ENCODE measurements at places on chromosomes 5 and 9.

- H3K4me3 ChIP-seq: no peak overlapping the region
- H3K27ac ChIP-seq: no peak overlapping the region
- no peaks in the 10 kb centered on the region for H3K36me3 ChIP-seq
- H3K4me1 ChIP-seq: peaks cover 6% of the 10 kb centered on the region
- H3K27me3 ChIP-seq: no peaks in the 10 kb centered on the region
- DNase-seq: no peak
Measured at GRCh38 chr5:107538331-107538730, 132.4 kb downstream of the EFNA5 start.

DNA sequence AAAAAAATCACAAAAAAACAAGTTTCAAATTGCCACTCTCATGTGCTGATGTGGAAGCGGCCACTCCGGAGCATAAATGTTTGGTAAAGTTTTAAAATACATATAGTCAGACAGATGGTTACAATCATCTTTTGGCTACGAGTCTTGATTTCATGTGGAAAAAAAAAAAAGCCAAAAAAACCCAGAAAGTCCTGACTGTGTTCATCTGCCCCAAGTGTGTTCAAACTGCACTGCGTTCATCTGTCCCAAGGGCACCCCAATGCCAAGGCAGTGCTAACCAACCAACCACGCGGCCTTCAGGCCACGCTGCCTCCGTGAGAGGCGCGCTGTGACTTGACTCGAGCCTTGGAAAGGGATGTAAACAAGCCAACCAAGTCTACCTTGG, 127.1 kb downstream of the MYO10 start:
- H3K27ac ChIP-seq: no peak overlapping the region
- no peaks in the 10 kb centered on the region for H3K27me3 ChIP-seq
- no peak overlapping the region for H3K4me3 ChIP-seq
- no peaks in the 10 kb centered on the region for H3K36me3 ChIP-seq

DNA sequence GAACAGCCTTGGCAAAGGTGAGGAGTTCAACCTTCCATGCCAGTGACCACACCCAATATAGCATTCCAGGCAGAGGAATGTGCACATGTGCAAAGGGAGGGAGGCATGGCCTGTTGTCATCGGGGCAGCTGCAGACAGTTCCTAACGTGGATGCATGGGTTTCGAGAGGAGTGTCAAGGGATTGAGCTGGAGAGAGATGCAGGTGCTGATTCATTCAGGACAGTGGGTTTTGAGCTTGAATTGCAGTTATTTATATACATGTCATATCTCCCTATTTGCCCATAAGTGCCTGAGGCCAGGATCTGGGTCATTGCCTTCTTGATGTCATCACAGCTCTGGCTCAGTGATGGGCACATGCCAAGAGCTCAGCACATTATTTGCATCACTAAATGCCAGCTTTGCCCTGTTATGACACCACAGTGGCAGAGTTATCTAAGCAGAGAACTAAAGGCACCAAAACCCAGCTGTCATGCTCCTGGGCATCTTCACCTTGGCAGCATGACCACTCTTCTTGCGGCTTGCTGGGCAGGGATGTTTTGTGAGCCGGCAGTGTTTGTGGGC, 278.0 kb downstream of the NTRK2 start:
- no peak for DNase-seq
- H3K27ac ChIP-seq: no peak overlapping the region
- H3K27me3 ChIP-seq: no peaks in the 10 kb centered on the region
- no peak overlapping the region for H3K4me3 ChIP-seq
- H3K4me1 ChIP-seq: no peaks in the 10 kb centered on the region
- H3K36me3 ChIP-seq: no peaks in the 10 kb centered on the region

DNA sequence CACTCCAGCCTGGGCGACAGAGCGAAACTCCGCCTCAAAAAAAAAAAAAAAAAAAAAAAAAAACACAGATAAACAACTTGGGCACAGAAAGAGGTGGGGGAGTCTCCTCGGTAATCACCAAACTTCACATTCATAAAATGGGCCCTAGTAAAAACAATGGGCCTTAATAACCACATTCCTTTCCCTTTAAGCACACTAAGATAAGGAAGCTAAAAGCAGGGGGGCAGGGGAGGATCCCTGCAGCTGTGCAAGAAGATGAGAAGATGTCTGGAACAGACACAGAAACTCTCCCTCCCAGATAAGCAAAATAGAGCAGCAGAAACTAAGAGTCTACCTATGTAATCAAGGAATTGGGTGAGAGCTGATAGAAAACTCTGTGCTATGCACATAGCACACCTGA, 111.2 kb upstream of the FAM174A start:
- no peak overlapping the region for H3K27ac ChIP-seq
- H3K27me3 ChIP-seq: no peaks in the 10 kb centered on the region
- no peaks in the 10 kb centered on the region for H3K36me3 ChIP-seq
- no peaks in the 10 kb centered on the region for H3K4me1 ChIP-seq

GRCh38 chr9:86985132-86985647, 37.9 kb upstream of the GAS1 start:
- H3K4me3 ChIP-seq: no peak overlapping the region
- H3K27me3 ChIP-seq: peaks cover 14% of the 10 kb centered on the region
- H3K27ac ChIP-seq: no peak overlapping the region
- no peaks in the 10 kb centered on the region for H3K4me1 ChIP-seq

GRCh38 chr5:149002761-149003689, 59.8 kb downstream of the SH3TC2 start:
- no peaks in the 10 kb centered on the region for H3K4me1 ChIP-seq
- no peaks in the 10 kb centered on the region for H3K27me3 ChIP-seq
- H3K36me3 ChIP-seq: no peaks in the 10 kb centered on the region
- H3K27ac ChIP-seq: no peak overlapping the region

- H3K27me3 ChIP-seq: no peaks in the 10 kb centered on the region
- H3K4me1 ChIP-seq: peaks cover 8% of the 10 kb centered on the region
- no peak for DNase-seq
- no peak overlapping the region for H3K27ac ChIP-seq
- H3K36me3 ChIP-seq: no peaks in the 10 kb centered on the region
Measured at GRCh38 chr9:91771864-91772263, 178.2 kb downstream of the ROR2 start.

DNA sequence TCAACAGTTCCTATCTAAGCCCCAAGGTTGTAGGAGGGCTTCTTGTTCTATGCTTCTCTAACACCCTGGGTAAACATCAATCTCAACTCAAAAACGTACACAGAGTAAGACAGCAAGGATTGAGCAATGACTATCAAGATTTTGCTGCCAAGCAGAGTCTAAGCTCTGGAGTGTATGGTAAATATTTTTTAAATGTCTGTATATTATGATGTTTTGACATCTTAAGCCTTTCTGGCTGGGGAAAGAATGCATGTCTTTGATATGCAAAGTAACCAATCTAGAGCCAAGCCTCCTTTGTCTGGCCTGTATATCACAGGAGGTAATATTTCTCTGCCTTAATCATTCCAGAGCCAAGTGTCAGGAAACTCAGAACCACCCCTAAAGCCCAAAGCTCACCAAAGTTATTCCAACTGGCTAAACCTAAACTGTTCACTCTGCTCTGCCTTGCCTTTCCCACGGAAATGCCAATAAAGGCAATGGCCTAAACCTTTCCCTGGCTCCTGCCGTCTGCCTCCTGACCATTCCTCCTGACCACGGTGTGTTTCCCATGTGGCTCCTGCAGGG, 45.2 kb downstream of the YIPF5 start:
- H3K4me3 ChIP-seq: no peak overlapping the region
- H3K36me3 ChIP-seq: no peaks in the 10 kb centered on the region
- H3K27me3 ChIP-seq: no peaks in the 10 kb centered on the region
- DNase-seq: no peak
- no peak overlapping the region for H3K27ac ChIP-seq

GRCh38 chr5:124998520-124998919, 252.1 kb upstream of the ZNF608 start:
- H3K27me3 ChIP-seq: no peaks in the 10 kb centered on the region
- no peaks in the 10 kb centered on the region for H3K36me3 ChIP-seq
- DNase-seq: no peak
- no peak overlapping the region for H3K4me3 ChIP-seq

- H3K4me3 ChIP-seq: no peak overlapping the region
- H3K27me3 ChIP-seq: no peaks in the 10 kb centered on the region
- no peak overlapping the region for H3K27ac ChIP-seq
- no peak for DNase-seq
Measured at GRCh38 chr5:169430671-169431070, 129.7 kb upstream of the SLIT3 start.

- no peaks in the 10 kb centered on the region for H3K4me1 ChIP-seq
- H3K27me3 ChIP-seq: no peaks in the 10 kb centered on the region
- H3K36me3 ChIP-seq: no peaks in the 10 kb centered on the region
- DNase-seq: no peak
- no peak overlapping the region for H3K4me3 ChIP-seq
Measured at GRCh38 chr5:96901384-96901783, 25.1 kb downstream of the ERAP2 start.

GRCh38 chr5:132813599-132814502, 749 bp downstream of the SOWAHA start:
- no peak overlapping the region for H3K27ac ChIP-seq
- no peak for DNase-seq
- no peaks in the 10 kb centered on the region for H3K36me3 ChIP-seq
- H3K27me3 ChIP-seq: peaks cover 36% of the 10 kb centered on the region
- H3K4me3 ChIP-seq: peak overlapping the region; percentile 29

DNA sequence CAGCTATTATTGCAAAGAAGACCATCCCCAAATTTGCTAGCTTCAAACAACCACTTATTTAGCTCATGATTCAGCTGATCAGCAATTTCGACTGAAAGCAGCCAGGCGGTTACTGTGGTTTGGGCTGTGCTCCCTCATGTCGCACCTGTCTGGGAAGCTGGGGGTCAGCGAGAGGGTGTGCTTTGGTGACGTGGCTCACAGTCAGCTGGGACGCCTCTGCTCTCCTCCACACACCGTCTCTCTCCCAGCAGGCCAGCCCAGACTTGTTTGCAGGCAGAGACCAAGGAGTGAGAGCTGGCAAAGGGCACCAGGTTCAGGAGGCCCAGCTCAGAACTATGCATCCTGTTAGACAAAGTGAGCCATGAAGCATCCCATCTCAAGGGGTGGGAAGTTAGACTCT, 140.9 kb downstream of the SYK start:
- no peaks in the 10 kb centered on the region for H3K36me3 ChIP-seq
- H3K27ac ChIP-seq: no peak overlapping the region
- DNase-seq: no peak
- no peaks in the 10 kb centered on the region for H3K4me1 ChIP-seq

GRCh38 chr5:133943475-133943817, 25.0 kb downstream of the C5orf15 start:
- DNase-seq: no peak
- no peaks in the 10 kb centered on the region for H3K4me1 ChIP-seq
- H3K4me3 ChIP-seq: no peak overlapping the region
- H3K36me3 ChIP-seq: no peaks in the 10 kb centered on the region
- no peak overlapping the region for H3K27ac ChIP-seq
- no peaks in the 10 kb centered on the region for H3K27me3 ChIP-seq

- peak overlapping the region; percentile 33 for H3K27ac ChIP-seq
- DNase-seq: no peak
- no peaks in the 10 kb centered on the region for H3K36me3 ChIP-seq
- H3K4me3 ChIP-seq: no peak overlapping the region
- H3K4me1 ChIP-seq: peaks cover 34% of the 10 kb centered on the region
Measured at GRCh38 chr9:89666950-89667349, 62.1 kb downstream of the GADD45G start.

GRCh38 chr5:125972706-125973105, 450.5 kb upstream of the GRAMD2B start:
- no peak overlapping the region for H3K27ac ChIP-seq
- no peak overlapping the region for H3K4me3 ChIP-seq
- no peak for DNase-seq

DNA sequence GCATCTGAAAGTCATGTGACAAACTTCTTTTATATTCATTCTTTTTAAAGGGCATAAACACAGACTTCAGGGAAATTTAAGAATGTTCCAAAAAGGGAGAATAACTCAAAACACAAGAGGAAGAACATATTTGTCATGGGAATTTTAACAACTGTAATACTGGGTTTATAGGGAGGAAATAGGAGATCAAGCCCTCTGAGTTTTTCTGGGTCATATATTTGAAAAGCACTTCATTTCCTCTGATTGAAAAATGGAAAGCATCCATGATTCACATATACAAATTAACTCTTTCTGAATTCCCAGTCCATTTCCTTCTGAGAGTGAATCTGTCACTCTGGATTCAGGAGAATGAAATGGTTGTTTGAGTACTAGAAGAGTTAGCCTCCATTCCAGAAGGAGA, 26.8 kb downstream of the LURAP1L start:
- H3K4me1 ChIP-seq: no peaks in the 10 kb centered on the region
- H3K36me3 ChIP-seq: no peaks in the 10 kb centered on the region
- H3K27ac ChIP-seq: no peak overlapping the region
- no peaks in the 10 kb centered on the region for H3K27me3 ChIP-seq

GRCh38 chr9:99489060-99489413, 267.0 kb downstream of the SEC61B start:
- no peaks in the 10 kb centered on the region for H3K36me3 ChIP-seq
- H3K27ac ChIP-seq: no peak overlapping the region
- no peaks in the 10 kb centered on the region for H3K27me3 ChIP-seq
- no peak overlapping the region for H3K4me3 ChIP-seq
- no peaks in the 10 kb centered on the region for H3K4me1 ChIP-seq

GRCh38 chr5:173020643-173021042, 35.5 kb upstream of the CREBRF start:
- peaks cover 8% of the 10 kb centered on the region for H3K4me1 ChIP-seq
- no peaks in the 10 kb centered on the region for H3K36me3 ChIP-seq
- peak overlapping the region; percentile 84 for H3K27ac ChIP-seq

- no peak overlapping the region for H3K27ac ChIP-seq
- DNase-seq: no peak
- no peaks in the 10 kb centered on the region for H3K27me3 ChIP-seq
- no peaks in the 10 kb centered on the region for H3K4me1 ChIP-seq
Measured at GRCh38 chr5:120630550-120630949, 166.4 kb downstream of the PRR16 start.
